ENCODE measurements at places on chromosomes 16 and 17. TPM values are rescaled to one million over a fixed set of nuclear protein-coding genes. Genes with fewer than 3 reads are reported as not detected.

The ACSM3 gene
- 89.2 TPM for total RNA-seq

The ABCA10 gene
- 30.7 TPM for total RNA-seq

The CRYBA1 gene
- not detected for total RNA-seq

The ICAM2 gene
- total RNA-seq = 16.3 TPM

The HP gene
- 15.5 TPM for total RNA-seq

The CIBAR2 gene
- total RNA-seq = not detected

The DHX40 gene
- 18.7 TPM for total RNA-seq

The CYGB gene
- total RNA-seq = 21.1 TPM

The ZDHHC7 gene
- 17.5 TPM for total RNA-seq

The CDC6 gene
- 0.78 TPM for total RNA-seq

- DNase-seq = peak; percentile 66
Measured at GRCh38 chr17:10737168-10737622, 7.4 kb upstream of the TMEM220 start.

DNA sequence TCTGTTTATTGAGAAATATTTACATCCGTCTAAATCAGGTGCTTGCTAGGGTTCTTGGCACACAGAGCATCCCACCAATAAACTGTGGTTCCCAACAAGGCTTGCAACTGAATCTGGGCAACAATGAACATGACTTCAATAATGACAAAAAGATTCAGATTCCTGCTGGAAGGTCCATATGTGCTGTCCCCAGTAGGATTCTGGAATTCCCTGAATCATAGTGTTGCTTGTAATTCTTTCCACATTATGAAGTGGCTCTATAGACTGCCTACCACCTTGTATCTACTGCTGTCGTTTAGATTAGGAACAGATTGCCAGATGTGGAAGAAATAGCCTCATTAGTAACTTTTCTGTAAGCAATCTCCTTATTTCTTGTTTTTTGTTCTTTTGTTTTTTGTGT, 265.9 kb downstream of the WWOX start:
- no peak for DNase-seq

GRCh38 chr16:73020409-73020884, 27.5 kb downstream of the ZFHX3 start:
- DNase-seq = peak; percentile 97

DNA sequence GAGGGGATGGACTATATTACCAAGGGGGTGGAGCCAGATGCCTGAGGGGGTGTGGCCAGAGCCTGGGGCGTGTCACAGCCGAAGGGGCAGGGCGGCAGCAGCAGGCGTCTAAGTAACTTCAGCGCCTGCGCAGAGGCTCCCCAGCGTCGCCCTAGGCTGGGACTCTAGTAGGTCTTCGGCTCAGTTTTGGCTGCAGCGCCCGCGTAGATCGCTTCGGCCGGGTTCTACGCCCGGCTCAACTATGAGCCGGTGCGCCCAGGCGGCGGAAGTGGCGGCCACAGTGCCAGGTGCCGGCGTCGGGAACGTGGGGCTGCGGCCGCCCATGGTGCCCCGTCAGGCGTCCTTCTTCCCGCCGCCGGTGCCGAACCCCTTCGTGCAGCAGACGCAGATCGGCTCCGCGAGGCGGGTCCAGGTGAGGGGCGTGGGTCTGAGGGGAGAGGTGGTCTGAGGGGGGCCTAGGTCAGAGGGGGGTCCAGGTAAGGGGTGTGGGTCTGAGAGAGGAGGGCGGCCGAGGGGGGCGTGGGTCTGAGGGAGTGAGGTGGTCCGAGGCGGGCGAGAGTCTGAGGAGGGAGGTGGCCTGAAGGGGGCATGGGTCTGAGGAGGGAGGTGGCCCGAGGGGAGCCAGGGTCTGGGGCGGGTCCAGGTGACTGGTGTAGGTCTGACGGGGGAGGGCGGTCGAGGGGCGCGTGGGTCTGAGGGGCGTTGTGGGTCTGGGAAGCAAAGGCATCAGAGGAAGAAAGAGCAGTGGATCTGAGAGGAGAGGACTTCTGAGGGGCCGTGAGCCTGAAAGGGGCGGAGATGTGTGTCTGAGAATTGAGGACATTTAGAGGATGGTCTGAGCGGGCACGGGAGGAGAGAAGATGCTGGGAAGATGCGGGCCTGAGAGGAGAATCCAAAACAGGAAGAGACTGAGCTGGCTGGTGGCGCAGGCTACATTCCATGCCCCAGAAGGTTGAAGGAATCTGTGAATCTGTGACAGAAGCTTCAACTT, at the start of gene LPCAT2:
Gene LPCAT2, plus strand, starts transcription at position 132 of the 991 bp plus-strand sequence. Its CDS starts 110 bp downstream, at position 242.
- DNase-seq = peak; percentile 94

- peak; percentile 66 for DNase-seq
Measured at GRCh38 chr17:75878174-75878998, at the start of gene TRIM47. Gene TRIM47 (minus strand): TSS chr17:75878581. CDS start chr17:75878548, 33 bp downstream.

DNA sequence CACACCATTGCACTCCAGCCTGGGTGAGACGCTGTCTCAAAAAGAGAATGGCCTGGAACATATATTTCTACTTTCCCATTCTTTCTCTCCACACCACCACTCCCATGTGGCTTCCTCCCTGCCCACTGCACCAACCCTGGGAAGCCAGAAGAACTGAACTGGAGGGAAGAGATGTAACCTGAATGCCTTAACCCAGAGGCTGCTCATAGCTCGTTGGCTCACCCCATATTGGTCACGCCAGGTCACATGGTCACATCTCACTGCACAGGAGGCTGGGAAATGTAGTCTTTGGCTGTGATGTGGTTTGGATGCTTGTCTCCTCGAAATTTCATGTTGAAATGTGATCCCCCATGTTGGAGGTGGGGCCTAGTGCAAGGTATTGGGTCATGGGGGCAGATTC, 5.9 kb upstream of the DNAH17 start:
- DNase-seq = no peak

GRCh38 chr16:78889346-78889745, 711.2 kb downstream of the MAF start:
- DNase-seq = no peak

DNA sequence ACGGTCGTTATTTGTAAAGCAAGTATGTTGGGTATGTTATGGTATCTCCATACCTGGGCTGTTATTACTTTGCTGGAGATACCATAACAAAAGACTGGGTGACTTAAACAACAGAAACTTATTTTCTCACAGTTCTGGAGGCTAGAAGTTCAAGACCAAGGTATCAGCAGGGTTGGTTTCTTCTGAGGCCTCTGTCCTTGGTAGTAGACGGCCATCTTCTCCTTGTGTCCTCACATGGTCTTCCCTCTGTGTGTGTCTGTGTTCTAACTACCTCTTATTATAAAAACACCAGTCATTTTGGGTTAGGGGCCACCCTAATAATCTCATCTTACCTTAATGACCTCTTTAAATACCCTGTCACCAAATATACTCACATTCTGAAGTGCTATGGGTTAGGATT, 33.2 kb upstream of the MRTFB start:
- no peak for DNase-seq

- no peak for DNase-seq
Measured at GRCh38 chr16:69938981-69939820, 11.9 kb upstream of the CLEC18A start.

DNA sequence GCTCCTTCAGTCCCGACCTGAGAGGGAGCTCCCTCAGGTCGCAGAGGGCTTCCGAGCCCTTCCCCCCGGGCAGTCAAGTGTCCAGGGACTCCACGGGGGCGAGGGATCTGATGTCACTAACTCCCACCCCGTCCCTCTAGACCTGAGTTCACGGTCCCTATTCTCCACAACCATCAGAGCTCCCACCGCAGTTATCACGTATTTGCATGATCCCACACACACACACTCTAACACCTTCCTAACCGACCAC, 3.7 kb upstream of the PER1 start:
- DNase-seq = peak; percentile 47

DNA sequence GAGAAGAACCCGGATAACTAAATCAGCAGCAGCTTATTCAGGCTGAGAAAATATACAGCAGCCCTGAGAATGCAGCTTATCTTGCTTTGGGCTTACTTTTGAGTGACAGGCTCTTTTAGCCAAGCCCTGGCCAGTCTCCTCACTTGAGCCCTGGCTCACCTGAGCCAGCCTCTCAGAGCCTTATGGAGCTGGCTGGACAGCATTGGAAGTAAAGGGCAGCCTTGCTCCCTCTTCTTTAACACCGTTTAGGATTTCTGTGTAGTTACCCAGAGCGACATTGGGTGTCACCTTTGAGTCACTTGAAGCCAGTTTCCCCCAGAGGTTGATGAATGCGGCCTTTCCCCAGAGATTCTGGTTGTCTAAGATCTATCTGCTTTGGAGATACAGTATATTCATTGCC, 7.7 kb upstream of the NPIPB2 start:
- DNase-seq = peak; percentile 19

DNA sequence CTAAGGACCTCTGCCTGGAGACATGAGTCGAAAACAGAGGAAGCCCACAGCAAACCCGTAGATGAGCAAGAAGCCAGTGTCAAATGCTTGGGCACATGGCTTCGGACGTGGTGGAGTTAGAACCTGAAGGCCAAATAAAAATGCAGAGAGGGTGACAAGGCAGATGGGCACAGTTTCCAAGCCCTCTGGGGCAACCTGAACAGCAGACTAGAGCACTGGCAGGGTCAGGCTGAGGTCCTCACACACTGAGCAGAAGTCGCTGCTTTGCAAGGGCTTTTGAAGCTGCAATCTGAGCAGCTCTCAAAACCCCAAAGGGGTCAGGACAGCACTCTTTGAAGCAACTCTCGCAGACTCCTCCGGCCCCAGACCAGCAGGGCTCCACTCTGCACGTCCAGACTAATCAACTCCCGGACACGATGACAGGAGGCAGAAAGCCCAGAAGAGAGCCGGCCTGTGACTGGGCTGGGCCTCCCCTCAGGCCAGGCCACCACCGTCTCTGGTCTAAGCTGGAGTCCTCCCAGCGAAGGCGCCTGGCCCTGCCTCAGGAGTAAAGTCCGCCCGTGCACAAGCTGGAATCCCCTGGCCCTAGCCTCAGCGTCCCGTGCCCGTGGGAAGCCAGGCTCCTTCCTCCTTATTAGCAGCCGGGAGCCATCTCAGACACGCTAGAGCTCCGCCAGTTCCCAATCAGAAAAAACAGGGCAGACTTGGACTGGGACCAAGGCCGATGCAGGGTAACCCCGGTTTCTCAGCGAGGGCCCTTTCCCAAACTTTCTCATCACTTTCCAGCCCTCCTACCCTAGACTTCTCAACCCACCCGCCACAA, 924 bp downstream of the SMARCD2 start:
- peak; percentile 61 for DNase-seq

DNA sequence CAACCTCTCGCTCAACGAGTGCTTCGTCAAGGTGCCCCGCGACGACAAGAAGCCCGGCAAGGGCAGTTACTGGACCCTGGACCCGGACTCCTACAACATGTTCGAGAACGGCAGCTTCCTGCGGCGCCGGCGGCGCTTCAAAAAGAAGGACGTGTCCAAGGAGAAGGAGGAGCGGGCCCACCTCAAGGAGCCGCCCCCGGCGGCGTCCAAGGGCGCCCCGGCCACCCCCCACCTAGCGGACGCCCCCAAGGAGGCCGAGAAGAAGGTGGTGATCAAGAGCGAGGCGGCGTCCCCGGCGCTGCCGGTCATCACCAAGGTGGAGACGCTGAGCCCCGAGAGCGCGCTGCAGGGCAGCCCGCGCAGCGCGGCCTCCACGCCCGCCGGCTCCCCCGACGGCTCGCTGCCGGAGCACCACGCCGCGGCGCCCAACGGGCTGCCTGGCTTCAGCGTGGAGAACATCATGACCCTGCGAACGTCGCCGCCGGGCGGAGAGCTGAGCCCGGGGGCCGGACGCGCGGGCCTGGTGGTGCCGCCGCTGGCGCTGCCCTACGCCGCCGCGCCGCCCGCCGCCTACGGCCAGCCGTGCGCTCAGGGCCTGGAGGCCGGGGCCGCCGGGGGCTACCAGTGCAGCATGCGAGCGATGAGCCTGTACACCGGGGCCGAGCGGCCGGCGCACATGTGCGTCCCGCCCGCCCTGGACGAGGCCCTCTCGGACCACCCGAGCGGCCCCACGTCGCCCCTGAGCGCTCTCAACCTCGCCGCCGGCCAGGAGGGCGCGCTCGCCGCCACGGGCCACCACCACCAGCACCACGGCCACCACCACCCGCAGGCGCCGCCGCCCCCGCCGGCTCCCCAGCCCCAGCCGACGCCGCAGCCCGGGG, 1.3 kb downstream of the FOXC2 start:
- no peak for DNase-seq

- DNase-seq = no peak
Measured at GRCh38 chr16:83970430-83970815, 2.4 kb downstream of the NECAB2 start.

GRCh38 chr17:76561799-76562268, 22.0 kb downstream of the PRCD start:
- DNase-seq = no peak

- DNase-seq = no peak
Measured at GRCh38 chr17:11553135-11553534, 45.1 kb upstream of the DNAH9 start.

DNA sequence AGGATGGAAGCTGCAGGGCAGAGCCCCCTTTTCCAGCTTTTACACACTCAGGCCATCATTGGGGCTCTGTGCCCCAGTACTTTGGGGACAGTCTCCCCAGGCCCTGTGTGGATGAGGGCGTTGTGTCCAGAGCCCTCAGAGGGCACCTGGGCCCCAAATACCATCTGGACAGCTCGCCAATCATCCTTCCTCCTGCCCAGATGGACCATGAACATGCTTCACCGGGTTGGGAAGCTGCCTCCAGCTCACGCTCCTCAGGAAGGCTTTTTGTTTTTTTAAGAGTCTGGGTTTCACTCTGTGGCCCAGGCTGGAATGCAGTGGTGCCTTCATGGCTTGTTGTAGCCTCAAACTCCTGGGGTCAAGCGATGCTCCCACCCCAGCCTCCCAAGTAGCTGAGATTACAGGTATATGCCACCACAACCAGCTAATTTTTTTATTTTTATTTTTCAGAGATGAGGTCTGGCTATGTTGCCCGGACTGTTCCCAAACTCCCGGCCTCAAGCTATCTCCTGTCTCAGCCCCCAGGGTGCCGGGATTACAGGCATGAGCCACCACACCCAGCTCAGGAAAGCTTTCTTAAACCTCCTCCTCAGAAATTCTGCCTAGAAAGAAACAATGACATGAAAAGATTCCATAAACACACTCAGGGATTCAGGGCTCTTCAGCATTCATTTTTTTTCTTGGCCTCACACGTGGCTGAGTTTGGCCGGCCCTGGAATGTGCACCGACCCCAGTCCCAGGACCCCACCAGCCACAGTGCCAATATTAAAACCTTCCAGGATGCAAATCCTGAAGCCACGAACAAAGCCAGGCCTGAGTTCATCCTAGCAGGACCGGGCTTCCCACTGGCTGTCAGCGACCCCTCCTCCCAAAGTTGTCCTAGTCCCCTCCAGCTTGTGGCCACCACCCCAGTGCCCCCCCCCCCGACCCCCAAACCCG, 27.4 kb upstream of the ZNF423 start:
- DNase-seq = no peak

DNA sequence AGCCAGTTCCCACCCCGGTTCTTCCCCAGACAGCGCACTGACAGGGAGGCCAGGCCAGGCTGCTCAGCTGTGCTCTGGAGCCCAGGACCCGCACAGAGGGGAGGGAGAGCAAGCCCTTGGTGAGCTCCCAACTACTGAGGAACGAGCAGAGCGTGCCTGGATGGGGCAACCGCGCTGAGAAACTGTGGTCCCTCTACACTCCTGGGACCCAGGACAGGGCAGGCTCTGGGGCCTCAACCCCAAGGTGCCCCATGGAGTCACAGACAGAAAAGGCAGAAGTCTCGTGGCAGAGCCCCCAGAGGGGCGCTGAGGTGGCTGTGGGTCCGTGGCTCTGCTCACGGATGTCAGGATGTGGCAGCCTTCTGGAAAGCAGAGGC, 16.3 kb downstream of the SLX4 start:
- no peak for DNase-seq
